Left lung (tissue), 14 donors: ENCODE measurements at places on chromosomes 3 and 15. TPM values are rescaled to one million over a fixed set of nuclear protein-coding genes. Genes with fewer than 3 reads are reported as not detected.
A peak's percentile ranks its signal among the peaks of the same experiment; 100 is the strongest.

DNA sequence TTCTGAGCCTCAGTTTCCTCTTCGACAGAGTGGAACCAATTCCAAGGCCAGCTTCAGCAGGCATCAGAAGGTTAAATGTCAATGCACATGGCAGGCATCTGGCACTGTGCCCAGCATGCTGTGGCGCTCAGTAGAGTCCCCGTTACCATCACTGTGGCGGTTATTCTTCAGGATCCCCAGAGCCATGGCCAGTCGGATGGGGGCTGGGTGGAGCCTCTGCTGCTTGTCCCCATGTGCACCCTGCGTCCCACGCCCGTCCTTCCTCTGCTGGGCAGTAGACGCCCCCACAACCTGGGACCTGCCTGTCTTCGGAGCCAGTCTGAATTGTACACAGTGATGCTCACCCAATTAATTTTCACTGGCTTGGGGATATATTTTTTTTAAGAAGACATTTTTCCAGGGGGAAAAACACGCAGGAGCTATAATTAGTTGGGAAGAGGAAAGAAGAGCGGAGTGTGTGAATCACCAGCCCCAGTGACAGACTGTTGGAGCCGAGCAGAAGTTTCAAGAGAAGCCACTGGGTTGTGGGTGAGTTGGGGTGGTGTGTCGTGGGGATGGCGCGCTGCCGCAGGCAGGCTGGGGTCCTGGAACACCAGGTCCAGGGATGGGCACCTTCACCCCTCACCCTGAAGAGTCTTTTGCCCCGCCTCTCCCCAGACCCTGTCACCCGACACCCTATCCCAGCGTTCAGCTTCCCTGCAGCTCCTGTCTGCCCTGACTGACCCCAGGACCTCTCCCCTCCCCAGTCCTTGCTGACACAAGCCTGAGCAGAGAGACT lies 26.8 kb upstream of the RPL29 start:
- DNase-seq: no peak
- no peaks in the 10 kb centered on the region for H3K36me3 ChIP-seq
- H3K27ac ChIP-seq: no peak overlapping the region
- no peaks in the 10 kb centered on the region for H3K4me1 ChIP-seq
- no peak overlapping the region for H3K4me3 ChIP-seq
- no peaks in the 10 kb centered on the region for H3K27me3 ChIP-seq

DNA sequence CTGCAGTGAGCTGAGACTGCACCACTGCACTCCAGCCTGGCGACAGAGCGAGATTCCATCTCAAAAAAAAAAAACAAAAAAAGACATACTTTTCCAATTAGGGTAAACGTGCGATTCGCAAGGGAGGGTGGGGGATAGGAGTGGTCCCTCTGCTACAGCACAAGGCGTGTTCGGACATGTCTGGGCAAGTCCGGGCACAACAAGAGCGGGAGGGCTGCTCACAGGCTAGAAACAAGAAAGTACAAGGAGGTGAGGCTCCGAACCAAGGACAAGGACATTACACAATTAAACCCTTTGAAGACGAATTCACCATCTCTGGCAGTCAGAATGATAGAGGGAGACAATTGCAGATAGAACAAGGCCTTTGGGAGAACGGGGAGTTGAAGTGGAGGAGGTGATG lies 32.2 kb upstream of the BCL2A1 start:
- no peak for DNase-seq
- no peaks in the 10 kb centered on the region for H3K27me3 ChIP-seq
- no peak overlapping the region for H3K4me3 ChIP-seq
- no peaks in the 10 kb centered on the region for H3K36me3 ChIP-seq

DNA sequence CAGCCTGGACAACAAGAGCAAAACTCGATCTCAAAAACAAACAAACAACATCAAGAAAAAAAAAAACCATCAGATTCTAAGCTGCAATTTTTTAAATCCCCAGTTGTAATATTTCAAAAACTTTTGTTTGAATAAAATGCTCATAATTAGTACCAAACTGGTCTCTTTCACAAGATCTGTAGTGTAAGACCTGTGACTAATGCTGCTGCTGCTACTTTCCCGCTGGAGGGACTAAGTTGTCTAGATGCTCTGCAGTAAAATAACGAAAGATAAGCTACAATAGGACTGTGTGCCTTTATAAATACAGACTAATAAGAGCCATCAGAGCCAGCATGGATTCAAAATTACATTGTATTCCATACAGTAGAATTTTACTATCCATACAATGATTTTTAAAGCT lies 45.4 kb downstream of the TM4SF4 start:
- no peak for DNase-seq
- H3K36me3 ChIP-seq: no peaks in the 10 kb centered on the region
- no peak overlapping the region for H3K4me3 ChIP-seq
- no peaks in the 10 kb centered on the region for H3K4me1 ChIP-seq

GRCh38 chr3:77102951-77103769 lies 63.3 kb downstream of the ROBO2 start:
- H3K4me1 ChIP-seq: no peaks in the 10 kb centered on the region
- H3K27ac ChIP-seq: no peak overlapping the region
- H3K4me3 ChIP-seq: no peak overlapping the region
- H3K36me3 ChIP-seq: no peaks in the 10 kb centered on the region
- no peaks in the 10 kb centered on the region for H3K27me3 ChIP-seq

DNA sequence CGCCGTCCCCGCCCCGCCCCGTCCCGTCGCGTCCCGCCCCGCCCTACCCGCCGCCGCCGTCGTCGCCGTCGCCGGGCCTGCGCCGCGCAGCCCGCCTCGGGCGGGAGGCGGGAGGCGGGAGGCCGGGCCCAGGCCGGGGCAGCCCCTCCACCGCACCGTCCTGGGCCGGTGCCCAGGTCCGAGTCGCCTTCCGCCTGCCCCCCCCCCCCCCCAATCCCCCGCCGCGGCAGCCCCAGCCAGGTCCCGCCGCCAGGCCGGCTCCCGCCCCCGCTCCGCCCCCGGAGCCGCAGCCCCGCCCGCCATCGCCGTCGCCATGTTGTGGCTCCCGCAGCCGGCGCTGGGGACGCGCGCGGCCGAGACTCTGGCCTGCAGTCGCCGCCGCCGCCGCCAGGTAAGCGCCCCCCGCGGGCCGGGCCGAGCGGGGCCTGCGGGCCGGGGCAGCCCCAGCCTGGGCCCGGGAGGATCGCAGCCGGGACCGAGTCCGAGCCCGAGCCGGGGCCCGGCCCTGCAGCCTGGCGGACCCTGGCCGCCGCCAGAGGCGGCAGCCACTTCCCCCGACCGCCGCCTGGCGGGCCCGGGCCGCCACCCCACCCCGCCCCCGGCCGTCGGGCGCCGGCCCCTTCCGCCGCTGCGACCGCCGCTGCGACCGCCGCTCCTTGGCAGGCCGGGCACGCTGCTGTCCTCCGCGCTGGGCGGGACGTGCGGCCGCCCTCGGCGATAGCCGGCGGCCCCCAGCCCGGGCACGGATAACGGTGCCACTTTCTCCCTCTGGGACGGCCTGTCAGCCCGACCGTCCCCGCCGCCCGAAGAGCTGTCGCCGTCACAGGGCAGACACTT lies at the start of gene ZNF592:
Gene ZNF592, plus strand, starts transcription at position 319 of the 837 bp plus-strand sequence. CDS start 34,084 bp downstream, outside the sequence.
- peak; percentile 89 for DNase-seq
- H3K36me3 ChIP-seq: no peaks in the 10 kb centered on the region
- no peaks in the 10 kb centered on the region for H3K27me3 ChIP-seq
- peaks cover 25% of the 10 kb centered on the region for H3K4me1 ChIP-seq

- no peak for DNase-seq
- no peaks in the 10 kb centered on the region for H3K4me1 ChIP-seq
- H3K4me3 ChIP-seq: no peak overlapping the region
- no peaks in the 10 kb centered on the region for H3K36me3 ChIP-seq
- H3K27me3 ChIP-seq: no peaks in the 10 kb centered on the region
- no peak overlapping the region for H3K27ac ChIP-seq
These were observed 81.6 kb downstream of the HERC1 start for GRCh38 chr15:63752075-63752684.

- no peak overlapping the region for H3K4me3 ChIP-seq
- no peaks in the 10 kb centered on the region for H3K4me1 ChIP-seq
- no peaks in the 10 kb centered on the region for H3K27me3 ChIP-seq
- no peak overlapping the region for H3K27ac ChIP-seq
- no peaks in the 10 kb centered on the region for H3K36me3 ChIP-seq
These were observed 1026.2 kb downstream of the PLOD2 start for GRCh38 chr3:145134738-145135137.

GRCh38 chr3:40070816-40071215 lies 238.7 kb upstream of the EIF1B start:
- no peaks in the 10 kb centered on the region for H3K4me1 ChIP-seq
- no peaks in the 10 kb centered on the region for H3K36me3 ChIP-seq
- H3K27ac ChIP-seq: no peak overlapping the region
- DNase-seq: no peak

DNA sequence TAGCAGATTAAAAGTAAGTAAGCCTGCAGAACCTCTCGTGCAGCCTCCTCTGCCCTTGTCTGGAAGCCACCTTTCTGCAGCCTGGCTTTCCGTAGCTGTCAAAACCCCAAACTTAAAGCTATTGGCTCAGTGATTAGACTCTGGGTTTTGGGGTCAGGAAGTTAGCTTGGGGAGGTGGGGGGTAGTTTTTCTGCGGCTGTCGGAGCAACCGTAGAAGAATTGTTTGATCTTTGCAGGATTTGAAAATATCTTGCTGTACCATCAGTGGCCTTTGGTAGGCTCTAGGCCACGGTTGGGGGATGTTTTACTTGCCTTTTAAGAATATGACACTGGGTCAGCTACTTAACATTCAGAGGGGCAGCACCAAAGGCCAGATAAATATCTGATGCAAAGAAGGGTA lies 88.4 kb upstream of the RASGRP1 start:
- H3K27ac ChIP-seq: no peak overlapping the region
- H3K4me3 ChIP-seq: no peak overlapping the region
- no peaks in the 10 kb centered on the region for H3K36me3 ChIP-seq
- H3K27me3 ChIP-seq: no peaks in the 10 kb centered on the region

- H3K27me3 ChIP-seq: no peaks in the 10 kb centered on the region
- no peaks in the 10 kb centered on the region for H3K36me3 ChIP-seq
- H3K4me3 ChIP-seq: no peak overlapping the region
- no peak for DNase-seq
- H3K4me1 ChIP-seq: no peaks in the 10 kb centered on the region
These were observed 228.1 kb upstream of the ATP10A start for GRCh38 chr15:26091184-26091583.

DNA sequence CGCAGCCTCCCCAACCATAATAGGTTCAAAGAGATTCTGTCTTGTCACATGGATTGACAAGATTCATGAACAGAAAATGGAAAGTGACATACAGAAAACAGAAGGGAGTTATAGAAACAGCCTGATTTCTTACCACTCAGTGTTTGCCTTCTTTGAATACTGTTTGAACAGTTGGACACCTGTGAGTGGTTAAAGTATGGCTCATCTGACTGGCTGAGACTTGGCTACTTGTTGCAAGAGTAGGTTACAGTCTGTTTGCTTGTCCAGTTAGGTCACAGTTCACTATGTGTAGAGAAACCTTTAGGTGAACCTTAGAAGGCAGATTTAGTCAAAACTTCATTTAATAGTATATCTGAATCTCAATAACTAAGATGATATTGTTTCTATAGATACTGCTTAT lies 1003.9 kb upstream of the EPHA6 start:
- no peak for DNase-seq
- H3K27ac ChIP-seq: no peak overlapping the region
- H3K27me3 ChIP-seq: no peaks in the 10 kb centered on the region
- no peaks in the 10 kb centered on the region for H3K4me1 ChIP-seq

GRCh38 chr15:43749690-43750345 lies 3.6 kb downstream of the PDIA3 start:
- DNase-seq: no peak
- H3K36me3 ChIP-seq: peaks cover 28% of the 10 kb centered on the region
- H3K4me1 ChIP-seq: peaks cover 25% of the 10 kb centered on the region
- H3K27ac ChIP-seq: no peak overlapping the region

DNA sequence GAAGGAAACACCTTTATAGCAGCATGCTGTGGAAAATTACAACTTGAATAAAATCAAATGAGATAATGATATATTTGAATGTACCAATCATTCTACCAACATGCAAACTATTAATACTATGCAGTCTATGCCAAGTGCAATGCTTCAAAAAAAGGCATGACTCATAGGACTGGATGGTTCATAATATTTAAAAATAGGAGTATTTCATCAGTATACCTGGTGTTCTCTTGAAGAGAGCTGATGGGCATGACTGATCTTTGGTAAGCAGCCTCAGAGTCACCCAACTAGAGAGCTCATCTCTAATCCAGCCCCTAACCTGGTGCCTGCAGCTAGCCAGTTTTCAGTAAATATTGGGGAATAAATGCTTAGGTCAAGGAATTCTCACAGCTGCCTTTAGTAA lies 434.7 kb upstream of the ARRDC4 start:
- no peaks in the 10 kb centered on the region for H3K4me1 ChIP-seq
- no peak overlapping the region for H3K27ac ChIP-seq
- H3K27me3 ChIP-seq: no peaks in the 10 kb centered on the region
- H3K36me3 ChIP-seq: no peaks in the 10 kb centered on the region

DNA sequence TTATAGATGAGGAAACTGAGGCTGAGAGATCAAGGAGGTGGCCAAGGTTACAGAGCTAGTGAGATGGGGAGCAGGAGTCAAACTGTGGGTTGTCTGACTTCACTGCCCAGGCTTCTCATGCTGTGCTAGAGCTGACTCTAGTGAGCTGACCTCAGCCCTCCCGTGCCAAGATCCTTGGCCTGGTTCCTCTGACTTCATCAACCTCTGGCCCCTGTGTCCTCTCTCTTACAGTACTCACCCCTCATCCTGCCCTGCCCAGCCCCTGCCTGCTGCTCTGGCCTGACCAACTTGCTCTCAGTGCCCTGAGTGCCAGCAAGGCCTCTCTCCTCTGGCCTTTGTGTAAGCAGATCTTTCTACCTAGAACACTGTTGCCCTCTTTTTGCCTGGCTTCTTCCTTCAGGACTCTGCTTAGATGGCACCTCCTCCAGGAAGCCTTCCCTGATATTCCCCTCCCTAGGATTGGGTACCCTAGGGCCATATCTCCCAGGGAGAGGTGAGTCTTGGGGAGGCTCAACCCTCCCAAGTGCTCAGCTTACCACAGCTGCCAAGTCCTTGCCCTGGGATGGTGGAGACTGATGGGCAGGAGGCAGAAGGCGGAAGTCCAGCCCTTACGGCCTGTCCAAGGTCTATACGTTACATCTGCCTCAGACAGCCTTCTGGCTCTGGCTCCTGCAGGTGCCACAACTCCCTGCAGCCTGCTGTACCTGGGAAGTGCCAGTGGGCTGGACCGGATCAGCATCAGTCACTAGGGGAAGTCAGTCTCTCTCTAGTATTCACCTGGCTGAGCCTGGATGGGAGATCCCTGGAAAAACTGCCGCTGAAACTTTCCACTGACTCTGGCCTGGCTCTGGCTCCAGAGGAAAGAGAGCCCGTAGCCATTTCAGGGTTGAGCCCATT lies 36.3 kb upstream of the FAM107A start:
- no peak overlapping the region for H3K27ac ChIP-seq
- H3K4me1 ChIP-seq: no peaks in the 10 kb centered on the region
- H3K36me3 ChIP-seq: no peaks in the 10 kb centered on the region
- no peak overlapping the region for H3K4me3 ChIP-seq

CPNE9 gene
- polyA plus RNA-seq: not detected

SEMA3B gene
- polyA plus RNA-seq: 30.2 TPM

ZNF385D gene
- polyA plus RNA-seq: 15.2 TPM

KY gene
- polyA plus RNA-seq: 0.94 TPM

TBL1XR1 gene
- 158 TPM for polyA plus RNA-seq
